ENCODE measurements at places on chromosomes 11 and 22. TPM values are rescaled to one million over a fixed set of nuclear protein-coding genes. Genes with fewer than 3 reads are reported as not detected.

SREBF2 gene
- total RNA-seq, result 163 TPM

GRCh38 chr22:33986954-33987353 lies 66.7 kb upstream of the LARGE1 start:
- DNase-seq, result no peak

GRCh38 chr11:123704341-123704740 lies 37.1 kb downstream of the ZNF202 start:
- no peak for DNase-seq

HBB gene
- not detected for total RNA-seq

THY1 gene
- not detected for total RNA-seq

KDELR3 gene
- total RNA-seq, result 0.59 TPM

GRCh38 chr22:48573766-48574165 lies 1253.9 kb downstream of the BRD1 start:
- DNase-seq, result no peak

DNA sequence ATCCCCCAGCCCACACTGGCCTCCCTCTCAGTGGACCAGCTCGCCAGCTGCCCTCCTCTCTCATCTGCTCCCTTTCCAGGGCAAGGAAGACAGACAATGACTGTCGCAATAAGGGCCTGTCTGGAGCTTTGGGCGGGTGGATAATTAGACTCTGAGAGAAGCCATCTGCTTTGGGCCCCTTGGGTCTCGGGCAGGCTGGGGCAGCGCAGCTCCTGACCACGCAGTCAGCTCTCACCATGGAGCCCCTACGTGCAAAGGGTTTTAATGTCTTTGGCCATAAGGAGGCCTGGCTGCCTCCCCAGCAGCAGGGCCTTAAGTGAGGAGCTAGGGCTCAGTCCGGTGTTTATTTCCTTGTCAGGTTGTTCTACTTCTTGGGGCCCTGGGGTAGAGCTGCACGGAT lies 153.9 kb downstream of the CHST1 start:
- peak; percentile 13 for DNase-seq

GRCh38 chr11:86906198-86906597 lies 49.0 kb downstream of the FZD4 start:
- no peak for DNase-seq

GRCh38 chr22:40446203-40446602 lies 75.8 kb downstream of the SGSM3 start:
- DNase-seq, result no peak

WNT7B gene
- total RNA-seq, result not detected

- no peak for DNase-seq
Measured at GRCh38 chr22:29342177-29342576, 26.7 kb upstream of the RASL10A start.

- DNase-seq, result no peak
Measured at GRCh38 chr22:46192210-46192993, 42.1 kb downstream of the PPARA start.

DNA sequence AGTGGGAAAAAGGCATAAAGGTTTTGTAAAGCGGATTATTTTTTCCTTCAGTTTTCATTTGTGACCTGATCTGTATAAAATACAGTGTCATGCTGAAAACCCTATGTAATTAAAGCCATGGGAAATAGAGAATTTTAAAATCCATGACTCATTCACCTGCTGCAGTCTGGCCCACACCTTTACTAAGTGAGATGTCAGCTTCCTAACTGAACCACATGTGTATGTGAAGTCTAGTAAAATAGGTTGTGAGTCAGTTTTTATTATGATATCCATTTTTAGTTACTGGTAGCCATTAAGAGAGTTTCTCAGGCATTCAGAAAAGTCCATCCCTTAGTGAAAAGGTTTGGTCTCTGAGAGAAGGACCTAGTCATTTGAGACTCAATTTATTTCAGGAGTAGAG lies 60.9 kb downstream of the TRIM44 start:
- no peak for DNase-seq

GRCh38 chr11:83583757-83584366 lies 297.7 kb upstream of the CCDC90B start:
- DNase-seq, result no peak

GP1BB gene
- total RNA-seq, result not detected

DNA sequence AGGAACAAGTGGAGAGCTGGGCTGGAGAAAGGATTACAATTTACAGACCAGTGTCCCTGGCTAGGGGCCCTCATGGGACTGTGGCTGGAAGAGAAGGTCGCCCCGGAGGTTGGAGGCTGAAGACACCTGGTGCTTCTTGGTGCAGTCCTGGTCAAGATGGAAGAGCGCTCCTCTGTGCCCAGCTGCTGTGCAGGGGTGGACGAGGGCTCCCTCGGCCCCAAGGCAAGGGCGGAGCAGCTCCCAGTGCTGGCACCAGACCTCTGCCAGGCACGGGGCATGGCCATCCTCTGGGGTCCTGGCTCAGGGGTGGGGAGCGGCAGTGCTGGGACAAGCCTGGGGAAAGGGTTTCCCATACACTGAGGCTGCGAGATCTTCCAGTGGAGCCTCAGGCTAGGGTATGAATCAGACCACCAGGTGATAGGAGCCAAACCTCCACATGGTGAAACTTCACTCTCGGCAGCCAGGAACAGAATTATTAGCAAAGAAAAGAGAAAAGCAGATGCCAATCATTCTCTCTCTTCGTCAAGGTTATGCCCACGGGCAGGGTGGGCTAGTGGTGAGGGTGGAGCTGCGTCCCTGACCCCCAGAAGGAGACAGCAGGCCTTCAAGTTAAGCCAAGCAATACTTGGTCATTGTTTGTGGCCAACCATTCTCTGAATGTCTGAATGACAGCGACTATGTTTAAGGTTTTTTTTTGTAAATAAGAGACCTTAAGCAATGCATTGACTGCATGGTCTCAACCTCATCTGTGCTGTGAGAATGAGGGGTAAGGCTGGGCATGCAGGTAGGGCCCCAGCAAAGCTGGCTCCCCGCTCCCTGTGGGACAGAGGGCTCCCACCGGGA lies 32.1 kb downstream of the PPM1F start:
- DNase-seq, result no peak

SEC14L6 gene
- not detected for total RNA-seq

- no peak for DNase-seq
Measured at GRCh38 chr11:119794141-119794665, 65.2 kb upstream of the NECTIN1 start.

NEFH gene
- 2.1 TPM for total RNA-seq

DNA sequence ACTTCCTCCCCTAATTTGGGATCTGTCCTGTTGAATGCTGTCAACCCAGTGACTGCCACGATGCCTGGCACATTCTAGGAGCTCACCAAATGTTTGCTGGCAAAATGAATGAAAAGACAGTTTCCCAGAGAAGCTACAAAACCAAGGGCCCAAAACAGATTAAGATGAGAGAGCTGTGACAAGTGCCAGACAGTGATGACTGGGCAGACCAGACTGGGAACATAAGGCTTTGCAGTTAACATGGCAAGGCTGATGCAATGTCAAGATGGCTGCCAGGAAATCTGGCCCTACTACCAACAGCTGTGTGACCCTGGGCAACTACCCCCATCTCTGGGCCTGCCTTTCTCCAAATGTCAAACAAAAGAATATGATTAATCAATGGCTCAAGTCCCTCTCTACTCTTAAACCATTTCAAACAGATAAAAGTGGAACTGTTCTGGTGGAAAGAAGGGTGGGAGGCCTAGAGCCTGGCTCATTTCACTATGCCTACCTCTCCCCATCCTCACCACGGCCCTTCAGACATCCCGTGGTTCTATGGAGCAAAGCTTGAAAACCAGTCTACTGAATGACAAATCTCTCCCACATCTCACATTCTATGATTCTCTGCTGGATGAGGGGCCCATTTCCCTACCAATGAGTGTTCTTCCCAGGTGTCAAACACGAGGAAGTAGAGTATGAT lies 12.8 kb downstream of the AP1B1 start:
- no peak for DNase-seq

Data from activated naive CD4-positive, alpha-beta T cell treated with anti-CD3 and anti-CD28 coated beads, Interleukin-2, amount 50 U/mL, for 72 hours (primary cell).